ENCODE measurements at places on chromosomes 1 and 21.
A peak's percentile ranks its signal among the peaks of the same experiment; 100 is the strongest.

- no peak for DNase-seq
Measured at GRCh38 chr1:151384584-151384983, 12.1 kb upstream of the SELENBP1 start.

GRCh38 chr1:29379443-29380073 is 143.2 kb downstream of the PTPRU start:
- no peak for DNase-seq

DNA sequence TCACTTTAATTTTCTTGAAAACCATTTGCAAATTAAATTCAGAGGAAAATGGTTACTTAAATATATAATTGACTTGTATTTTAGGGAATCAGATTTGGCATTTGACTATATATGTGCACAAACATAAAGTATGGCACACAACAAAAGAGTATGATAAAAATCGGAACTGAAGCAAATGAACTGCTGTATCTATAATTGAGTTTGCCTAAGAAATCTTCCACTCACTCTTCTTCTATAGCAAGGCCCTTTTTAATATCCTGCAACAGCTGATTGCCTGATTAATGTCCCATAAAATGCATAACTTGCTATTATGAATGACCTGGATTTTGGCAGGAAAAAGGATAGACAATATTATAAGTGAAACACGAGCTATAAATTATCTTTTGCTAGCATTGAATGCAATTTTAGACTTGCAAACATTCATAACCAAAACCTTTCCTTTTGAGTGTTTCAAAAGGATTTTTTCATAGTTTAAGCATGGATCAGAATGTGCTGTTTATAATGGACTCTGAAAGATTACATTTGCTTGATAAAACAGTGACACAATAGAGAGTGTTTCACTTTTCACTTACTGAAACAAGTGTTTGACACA is 2204.3 kb downstream of the MRPL39 start:
- no peak for DNase-seq

DNA sequence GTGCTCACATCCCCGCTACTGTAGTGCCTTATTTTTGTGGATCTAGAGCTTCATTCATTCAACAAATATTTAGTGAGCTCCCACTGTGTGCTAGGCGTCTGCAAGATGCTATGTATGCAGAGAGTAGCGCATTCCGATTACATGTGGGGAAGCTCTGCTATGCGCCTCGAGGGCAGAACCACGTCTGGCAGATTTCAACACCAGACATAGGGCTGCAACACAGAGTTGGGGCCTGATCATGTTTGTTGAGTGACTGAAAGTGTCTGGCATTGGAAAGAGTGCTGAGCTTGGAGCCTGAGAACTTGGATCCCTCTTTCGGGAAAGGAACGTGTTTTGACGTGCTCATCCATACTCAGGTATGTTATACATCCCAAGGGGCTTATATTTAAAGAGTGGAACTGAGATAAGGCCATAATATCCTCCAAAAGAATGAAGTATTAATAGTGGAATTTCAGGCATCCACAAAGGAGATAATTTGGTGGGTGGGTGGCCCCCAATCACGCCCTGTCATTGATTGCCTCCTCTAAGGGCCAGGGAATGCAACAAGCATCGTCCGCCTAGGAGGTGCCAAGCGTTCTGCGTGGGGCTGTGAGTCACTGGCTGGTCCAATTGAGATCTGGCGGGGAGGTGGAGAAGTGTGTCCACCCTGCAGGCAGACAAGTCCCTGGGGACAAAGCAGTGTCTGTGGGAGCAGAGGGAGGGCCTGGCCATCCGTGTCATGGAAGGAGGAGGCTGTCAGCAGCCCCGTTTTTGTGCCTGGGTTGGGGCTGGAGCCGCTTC is 62.8 kb upstream of the ZBTB40 start:
- DNase-seq: no peak

- no peak for DNase-seq
Measured at GRCh38 chr1:188551176-188551575, 1722.4 kb downstream of the PLA2G4A start.

DNA sequence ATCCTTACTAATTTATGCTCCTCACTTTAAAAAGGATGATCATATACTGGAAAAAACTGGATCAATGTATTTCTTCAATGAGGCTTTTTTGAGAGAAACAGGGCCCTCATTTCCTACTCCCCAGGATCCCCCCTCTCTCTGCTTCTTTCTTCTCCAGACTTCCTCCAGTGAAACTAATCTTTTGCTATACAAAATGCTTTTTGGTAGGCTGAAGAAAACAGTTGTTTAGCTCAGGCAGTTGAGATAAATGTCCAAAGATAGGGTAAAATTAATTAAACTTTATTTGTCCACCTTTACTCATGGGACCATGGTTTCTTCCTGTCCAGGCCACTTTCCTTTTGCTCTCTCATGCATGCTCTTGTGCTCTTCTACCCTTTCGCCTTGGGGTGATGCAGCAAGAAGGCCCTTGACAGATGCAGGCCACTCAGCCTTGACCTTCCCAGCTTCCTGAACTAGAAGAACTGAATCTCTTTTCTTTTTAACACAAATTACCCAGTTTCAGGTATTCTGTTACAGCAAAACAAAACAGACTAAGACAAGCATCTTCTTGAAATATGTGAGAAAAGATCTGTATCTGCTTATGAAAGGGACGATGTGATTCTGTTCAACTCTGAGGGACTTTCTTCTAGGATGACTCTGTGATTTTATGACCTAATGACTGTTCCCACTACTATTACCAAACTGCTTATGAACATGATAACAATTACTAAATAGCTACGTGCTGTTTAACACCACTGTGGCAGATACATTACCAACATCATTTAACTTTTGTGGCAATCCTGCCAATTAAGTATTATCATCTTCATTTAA is 63.7 kb downstream of the NVL start:
- DNase-seq: no peak

GRCh38 chr1:207364614-207365013 is 43.1 kb downstream of the CD55 start:
- DNase-seq: no peak

- DNase-seq: peak; percentile 57
Measured at GRCh38 chr1:202144402-202145067, at the start of gene ARL8A. ARL8A (minus strand) TSS chr1:202144737; CDS start chr1:202144572, 165 bp downstream.

GRCh38 chr21:31180256-31181081 is 142.2 kb upstream of the KRTAP19-8 start:
- DNase-seq: no peak

DNA sequence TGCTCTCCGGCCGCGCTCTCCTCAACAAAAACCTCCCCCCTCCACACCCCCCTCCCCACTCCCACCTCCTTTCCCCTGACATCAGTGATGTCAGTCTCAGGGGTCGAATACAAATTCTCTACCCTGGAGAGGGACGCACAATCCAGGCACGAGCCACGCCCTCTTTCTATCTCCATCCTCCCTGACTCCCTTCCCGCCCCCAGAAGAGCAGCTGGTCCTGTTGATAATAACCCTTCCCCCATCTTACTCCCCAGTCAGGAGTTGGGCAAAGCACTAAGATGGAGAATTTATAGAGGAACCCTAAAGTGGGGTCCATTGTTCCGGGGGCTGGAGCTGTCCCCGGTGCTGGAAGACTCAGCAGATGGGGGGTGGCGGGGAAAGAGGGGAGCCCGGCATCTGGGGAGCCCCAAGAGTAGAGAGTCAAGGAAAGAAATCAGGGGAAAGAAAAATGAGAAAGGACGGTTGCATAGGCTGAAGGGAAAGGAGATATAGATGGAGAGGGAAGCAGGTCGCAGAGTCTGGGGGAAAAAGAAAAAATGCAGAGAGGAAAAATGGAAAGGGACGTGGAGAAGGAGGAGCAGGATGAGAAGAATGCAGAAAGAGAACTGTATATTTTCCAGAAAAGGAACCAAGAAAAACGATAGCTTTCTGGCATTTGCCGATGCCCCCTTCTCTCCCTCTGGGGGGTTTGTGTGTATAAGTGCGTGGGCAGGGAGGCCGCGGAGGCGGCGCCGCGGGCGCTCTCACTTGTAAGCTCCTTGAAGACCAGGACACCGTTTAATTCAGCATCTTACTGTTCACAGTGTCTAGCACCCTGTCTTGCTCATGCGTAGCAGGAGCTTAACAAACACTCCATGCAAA is at the start of gene CELF3:
Gene CELF3 (minus strand): TSS at position 33 of the 861 bp plus-strand sequence. CDS start 783 bp downstream, outside the sequence.
- DNase-seq: no peak

GRCh38 chr1:104172243-104172681 is 422.6 kb downstream of the AMY1C start:
- no peak for DNase-seq

GRCh38 chr1:8133190-8133589 is 107.1 kb upstream of the ERRFI1 start:
- no peak for DNase-seq

All from activated gamma-delta T cell treated with Interleukin-2 at 50 U/mL for 16 hours (primary cell).